ENCODE measurements at places on chromosomes 4 and X.

- DNase-seq: no peak
These were observed 27.6 kb upstream of the HUWE1 start for GRCh38 chrX:53713987-53714579.

DNA sequence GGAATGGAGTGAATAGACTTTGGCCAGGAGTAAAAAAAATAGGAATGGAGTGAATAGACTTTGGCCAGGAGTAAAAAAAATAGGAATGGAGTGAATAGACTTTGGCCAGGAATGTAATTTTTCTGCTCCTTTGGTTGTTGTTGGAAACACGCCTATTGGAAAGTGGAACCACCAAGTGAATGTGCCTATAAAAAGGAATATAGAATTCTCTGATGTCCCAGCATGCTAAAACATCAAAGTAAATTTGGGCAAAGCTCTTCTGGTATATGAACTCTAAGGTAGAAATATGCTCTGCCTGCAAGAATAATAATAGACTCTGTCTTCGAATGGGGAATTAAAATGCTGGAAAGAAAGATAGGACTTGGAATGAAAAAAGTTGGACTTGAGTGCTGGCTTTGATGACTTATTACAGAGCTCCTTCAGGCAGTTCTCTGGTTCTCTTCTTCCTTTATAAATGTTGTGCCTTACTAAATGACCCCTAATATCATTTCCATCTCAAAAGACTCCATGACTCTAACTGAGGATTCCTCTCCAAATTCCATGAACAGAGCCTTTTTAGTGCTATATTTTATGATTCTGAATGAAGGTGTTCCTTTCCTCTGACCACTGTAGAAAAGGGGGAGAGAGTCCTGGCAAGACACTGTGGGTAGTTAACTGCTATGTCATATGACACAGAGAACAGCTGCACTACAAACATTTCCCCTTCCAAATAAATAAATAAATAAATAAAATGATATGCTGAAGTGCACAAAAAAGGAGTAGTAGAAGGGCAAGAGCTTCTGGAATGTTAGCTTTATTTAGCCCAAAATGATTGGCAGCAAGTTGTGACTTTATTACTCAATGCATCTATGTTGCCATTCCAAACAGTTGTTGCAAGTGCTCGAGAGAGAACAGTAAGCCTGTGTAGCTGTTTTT is 13.5 kb upstream of the GBA3 start:
- DNase-seq: no peak

- peak; percentile 65 for DNase-seq
These were observed 259.5 kb downstream of the RCHY1 start for GRCh38 chr4:75254745-75255144.

- DNase-seq: no peak
These were observed at the start of gene ADH1B for GRCh38 chr4:99321241-99322191. Gene ADH1B, minus strand, starts transcription at chr4:99321401. Its CDS starts 70 bp downstream, at chr4:99321331.

- no peak for DNase-seq
These were observed 13.8 kb downstream of the GJB1 start for GRCh38 chrX:71236836-71237235.

DNA sequence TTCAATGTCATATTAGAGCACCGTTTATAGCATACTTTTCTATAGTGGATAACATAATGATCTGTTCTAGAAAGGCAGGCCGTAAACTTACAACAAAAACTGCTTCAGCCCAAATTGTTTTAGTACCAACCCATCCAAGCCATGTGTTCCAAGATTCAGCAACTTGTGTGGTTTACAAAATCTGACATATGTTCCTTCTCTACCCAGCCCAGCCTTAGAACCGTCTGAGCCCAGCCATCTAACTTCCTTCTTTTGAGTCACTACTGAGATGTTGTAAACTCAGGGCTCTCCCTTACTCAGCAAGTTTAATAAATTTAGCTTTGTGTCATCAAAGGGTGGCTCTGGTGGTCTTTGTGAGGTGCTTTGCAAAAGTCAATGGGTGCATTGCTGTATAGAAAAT is 32.4 kb upstream of the REPS2 start:
- DNase-seq: no peak

DNA sequence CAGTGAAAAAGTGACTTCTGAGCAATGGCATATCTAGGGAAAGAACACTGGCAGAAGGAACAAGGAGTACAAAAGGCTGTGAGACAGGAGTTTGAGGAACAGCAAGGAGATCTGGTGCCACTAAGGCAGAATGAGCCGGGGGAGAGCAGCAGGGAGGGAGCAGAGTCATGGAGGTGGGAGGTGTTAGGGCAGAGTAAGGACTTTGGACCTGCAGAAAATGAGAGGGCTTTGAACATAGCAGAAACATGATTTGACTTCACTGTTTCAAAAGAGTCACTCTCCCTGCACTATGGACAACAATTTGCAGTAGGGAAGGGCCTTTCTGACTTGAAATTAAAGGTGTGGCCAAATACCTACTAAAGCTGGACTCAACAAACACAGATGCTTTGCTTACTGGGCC is 356.2 kb downstream of the ADGRL3 start:
- no peak for DNase-seq

DNA sequence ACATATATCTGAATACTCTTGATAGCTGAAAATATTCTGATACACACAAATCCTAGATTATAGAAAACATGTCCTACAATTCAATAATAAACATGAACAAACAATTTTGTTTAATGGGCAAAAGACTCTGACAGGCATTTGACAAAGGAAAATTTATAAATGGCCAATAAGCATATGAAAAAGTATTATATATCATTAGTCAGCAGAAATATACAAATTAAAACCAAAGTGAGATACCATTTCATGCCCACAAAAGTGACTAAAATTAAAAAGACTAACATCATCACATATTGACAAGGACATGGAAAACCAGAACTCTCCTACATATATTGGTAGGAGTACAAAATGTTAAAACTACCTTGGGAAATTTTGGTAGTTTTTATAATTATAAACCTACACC is 2.7 kb upstream of the MAPK10 start:
- DNase-seq: no peak

DNA sequence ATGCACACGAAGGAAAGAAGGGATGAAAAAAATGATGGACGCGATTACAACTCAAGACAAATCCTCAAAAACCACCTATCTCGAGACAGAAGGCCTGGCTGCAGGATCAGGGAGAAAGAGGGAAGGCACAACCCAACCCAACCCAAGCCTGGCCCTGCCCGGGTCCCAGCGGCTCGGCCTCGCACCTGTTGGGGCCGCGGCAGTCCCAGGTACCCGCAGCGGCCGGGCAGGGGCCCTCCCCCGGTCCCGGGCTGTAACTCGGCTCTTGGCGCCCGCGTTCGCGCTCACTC is 464 bp downstream of the RASGEF1B start:
- DNase-seq: no peak

DNA sequence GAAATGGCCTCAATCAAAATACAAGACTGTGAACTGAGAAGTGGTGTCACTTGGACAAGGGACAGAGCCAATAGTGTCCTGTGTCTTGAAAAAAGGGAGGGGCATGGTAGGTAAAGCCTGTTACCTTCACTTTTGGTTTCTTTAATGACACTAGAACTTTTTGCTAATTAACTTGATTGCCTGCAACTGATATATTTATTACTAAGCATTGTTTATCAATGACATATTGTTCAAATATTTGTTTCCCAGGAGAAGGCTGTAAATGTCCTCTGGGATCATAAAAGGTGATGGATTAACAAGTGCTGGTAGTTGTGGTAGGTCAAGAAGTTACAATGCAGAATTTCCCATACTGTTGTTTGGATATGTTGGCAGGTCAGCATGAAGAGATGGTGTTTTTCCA is 93.8 kb upstream of the SCML1 start:
- no peak for DNase-seq

GRCh38 chrX:126167560-126167959 is 1.5 kb upstream of the DCAF12L2 start:
- DNase-seq: no peak

DNA sequence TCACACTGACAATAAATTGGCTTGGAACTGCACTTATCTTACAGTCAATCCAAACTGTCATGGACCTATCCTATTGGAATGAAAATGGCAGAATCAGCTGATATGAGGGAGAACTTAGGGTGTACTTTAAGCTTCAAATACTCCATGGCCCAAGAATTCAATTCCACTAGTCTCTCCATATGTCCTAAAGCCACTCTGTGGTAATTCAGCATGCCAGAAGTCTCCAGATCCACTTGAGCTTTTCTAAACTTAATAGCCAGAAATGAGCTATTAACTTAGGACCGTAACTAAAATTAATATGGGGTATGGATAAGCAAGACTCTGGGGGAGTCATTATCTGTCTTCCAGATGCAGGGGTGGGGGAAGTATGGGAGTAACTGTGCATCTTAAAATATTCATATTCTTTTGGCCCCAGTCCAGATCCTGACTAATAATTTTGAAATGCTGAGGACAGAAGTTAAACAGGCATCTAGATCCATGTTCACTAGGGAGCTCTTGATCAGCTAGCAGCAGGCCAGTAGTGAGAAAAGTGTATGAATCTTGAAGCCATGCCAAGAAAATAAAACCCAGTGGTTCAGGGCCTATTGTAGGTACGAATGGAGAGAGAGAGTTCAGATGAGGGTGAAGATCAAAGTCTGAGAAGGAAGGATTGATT is 167.6 kb downstream of the DKK2 start:
- DNase-seq: peak; percentile 4

DNA sequence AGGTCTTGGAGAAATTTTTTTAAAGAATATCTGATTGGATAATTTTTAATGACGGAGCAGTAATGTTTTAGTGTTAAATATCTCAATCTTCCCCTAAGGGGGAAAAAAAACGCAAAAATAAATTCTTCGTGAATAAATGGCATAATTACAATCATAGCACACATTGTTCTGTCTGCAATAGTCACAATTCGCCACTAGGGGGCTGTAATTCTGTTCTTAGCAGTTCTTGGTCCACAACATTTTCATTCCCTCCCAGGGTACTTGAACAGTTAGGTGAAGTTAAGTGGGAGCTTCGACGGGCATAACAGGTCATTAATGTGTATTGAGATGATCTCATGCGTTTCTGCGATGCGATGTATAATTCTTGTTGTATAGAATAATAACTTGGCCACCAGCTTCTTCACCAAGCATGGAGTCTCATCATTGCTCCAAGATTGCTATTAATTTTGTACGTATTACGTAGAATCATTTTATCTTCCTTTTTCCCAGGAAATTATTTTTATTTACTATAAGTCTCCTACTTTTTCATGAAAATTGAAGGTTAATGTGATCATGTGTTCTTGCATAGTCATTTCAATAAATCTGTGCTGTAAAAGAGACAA is 27.2 kb downstream of the HTR2C start:
- DNase-seq: peak; percentile 2

DNA sequence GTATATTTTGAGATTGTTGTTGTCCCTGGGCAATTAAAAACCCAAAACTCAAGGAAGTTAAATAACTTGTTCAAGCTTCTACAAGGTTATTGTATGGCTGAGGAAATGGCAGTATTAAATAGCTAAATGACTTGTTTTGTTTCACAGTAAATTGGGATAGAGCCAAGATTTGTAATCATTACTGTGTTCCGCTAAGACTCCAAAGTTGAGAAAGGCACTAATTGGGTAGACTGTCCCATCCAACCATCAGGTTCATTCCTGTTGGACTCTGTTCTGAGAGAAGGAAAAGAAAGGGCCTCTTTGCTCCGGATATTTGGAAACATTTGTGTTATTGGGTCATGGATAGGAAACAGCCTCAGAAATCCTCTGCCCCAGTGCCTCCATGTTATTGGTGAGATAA is 82.2 kb downstream of the DCLK2 start:
- DNase-seq: no peak

- no peak for DNase-seq
These were observed 170.2 kb upstream of the MAD2L1 start for GRCh38 chr4:120236873-120237272.

DNA sequence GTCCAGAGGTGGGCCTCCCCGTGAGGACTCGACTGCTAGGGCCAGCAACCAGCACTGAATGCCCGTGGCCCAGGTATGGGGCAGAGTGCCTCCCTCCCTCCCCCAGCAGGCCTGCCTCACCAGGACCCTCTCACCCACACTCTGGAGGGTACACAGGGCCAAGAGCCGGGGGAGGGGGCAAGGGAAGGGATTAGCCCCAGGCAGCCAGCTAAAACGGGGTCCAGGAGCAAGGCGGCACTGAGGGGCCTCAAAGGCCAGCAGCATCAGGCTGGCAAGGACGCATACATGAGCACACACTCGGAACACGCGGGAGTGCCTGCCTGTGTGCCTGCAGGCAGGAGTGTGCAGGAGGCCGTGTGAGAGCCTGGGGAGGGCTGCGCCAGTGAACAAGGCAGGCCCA is 18.3 kb upstream of the DUSP9 start:
- no peak for DNase-seq

DNA sequence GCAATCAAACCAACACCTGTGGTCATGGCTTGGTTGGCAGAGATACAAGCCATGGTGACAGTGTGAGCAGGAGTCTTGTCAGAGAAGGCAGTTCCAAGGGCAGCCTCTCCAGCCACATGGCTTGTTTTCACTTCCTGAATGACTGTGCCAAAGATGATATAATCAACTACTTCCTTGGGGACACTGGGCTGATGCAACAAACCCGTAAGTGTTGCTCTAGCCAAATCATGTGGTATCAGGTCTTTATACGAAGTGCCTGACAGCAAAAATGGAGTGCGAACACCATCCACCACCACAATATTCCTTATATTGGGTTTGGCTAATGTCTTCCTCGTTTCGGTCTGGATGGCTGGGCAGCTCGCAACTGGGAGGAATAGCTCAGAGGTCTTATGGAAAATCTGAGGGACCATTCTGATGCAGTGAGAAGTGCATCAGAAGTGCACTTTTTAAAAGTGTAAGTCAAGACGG is 922.0 kb downstream of the NLGN4X start:
- DNase-seq: no peak

GRCh38 chr4:18626996-18627395 is 605.4 kb upstream of the LCORL start:
- no peak for DNase-seq

DNA sequence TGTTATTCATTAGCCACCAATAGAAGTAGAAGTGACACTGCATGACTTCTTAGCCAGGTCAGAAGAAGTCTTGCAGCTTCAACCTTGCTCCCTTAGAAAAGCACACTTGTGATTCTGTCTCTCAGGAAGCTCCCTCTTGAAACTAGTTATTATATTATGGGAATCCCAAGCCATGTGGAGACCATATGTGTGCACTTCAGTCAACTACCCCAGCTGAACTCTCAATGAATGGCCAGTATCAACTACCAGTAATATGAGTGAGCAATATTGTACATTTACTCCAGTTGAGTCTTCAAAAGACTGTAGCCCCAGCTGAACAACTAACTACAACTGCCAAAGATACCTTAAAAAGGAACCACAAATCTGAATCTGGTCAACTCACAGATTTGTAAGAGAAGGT is 77.1 kb upstream of the GABRA3 start:
- no peak for DNase-seq

GRCh38 chrX:23292354-23292987 is 42.2 kb upstream of the PTCHD1 start:
- no peak for DNase-seq

DNA sequence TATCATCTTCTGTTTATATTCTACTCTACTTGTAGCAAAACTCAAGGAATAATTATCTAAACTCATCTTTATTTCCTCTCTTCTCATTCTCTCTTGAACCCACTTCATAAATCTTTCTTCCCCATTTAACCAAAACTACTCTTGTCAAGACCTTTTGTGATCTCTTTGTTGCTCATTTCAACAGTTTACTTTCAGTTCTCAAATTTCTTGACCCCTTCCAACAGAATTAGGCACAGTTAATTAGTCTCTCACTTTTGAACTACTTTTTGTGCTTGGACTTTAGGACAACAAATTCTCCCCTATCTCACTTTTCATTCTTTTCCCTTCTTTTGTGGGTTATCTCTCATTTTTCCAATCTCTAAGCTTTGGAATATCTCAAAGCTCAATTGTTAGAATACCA is 27.4 kb upstream of the CAMK2D start:
- DNase-seq: no peak
